ENCODE measurements at places on chromosomes 13 and 19.

DNA sequence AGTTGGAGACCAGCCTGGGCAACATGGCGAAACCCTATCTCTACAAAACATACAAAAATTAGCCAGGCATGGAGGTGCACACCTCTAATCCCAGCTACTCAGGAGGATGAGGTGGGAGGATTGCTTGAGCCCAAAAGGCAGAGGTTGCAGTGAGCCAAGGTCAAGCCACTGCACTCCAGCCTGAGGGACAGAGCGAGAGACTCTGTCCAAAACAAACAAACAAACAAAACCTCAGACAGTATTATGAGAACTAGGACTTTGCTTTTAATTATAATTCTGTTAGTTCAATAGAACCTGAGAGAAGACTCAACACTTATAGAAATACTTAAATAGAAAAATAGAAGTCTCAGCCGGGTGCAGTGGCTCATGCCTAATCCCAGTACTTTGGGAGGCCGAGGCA lies 31.1 kb upstream of the TPM4 start:
- DNase-seq, result no peak

- peak; percentile 47 for DNase-seq
Measured at GRCh38 chr13:113451951-113452421, 1.3 kb downstream of the ADPRHL1 start.

GRCh38 chr13:95155093-95155492 lies 146.2 kb downstream of the ABCC4 start:
- no peak for DNase-seq

GRCh38 chr19:34988119-34988518 lies 12.0 kb upstream of the GRAMD1A start:
- no peak for DNase-seq

GRCh38 chr13:99434258-99434788 lies 66.9 kb upstream of the TM9SF2 start:
- DNase-seq, result no peak
